ENCODE measurements at places on chromosomes 3 and 15.
A peak's percentile ranks its signal among the peaks of the same experiment; 100 is the strongest.

- DNase-seq: no peak
Observed at GRCh38 chr15:72338617-72339321, 18.8 kb upstream of the CELF6 start.

DNA sequence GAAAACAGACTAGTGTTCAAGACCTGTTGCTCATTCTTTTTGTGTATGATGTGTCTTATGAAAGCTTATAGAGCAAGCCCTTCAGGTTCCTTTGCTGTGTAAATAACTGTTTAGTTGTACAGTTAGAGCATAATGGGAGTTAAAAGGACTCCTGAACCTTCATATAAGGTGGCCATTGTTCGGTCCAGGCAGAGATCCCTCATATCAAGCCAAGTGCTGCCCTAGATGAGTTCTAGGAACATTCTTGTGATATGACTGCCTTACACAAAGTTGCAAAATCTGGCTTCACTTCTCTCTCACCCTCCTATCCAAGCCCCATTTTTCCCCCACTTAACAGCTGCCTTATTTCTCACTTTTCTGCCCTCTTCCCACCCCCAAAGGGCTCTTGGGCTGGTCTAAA is 26.9 kb downstream of the GYG1 start:
- DNase-seq: no peak

DNA sequence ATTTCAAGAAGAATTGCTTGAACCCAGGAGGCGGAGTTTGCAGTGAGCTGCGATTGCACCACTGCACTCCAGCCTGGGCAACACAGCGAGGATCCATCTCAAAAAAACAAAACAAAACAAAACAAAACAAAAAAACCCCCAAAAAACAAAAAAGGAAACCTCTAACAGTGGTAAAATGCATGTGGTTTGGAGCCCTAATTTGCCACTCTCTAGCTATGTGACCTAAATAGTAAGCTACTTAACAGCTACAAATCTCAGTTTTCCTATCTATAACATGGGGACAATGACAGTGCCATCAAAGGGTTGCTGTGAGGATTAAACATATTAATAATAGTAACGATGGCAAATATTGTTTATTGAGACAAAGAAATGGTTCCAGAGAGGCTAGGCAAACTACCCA is 119.4 kb upstream of the LMOD3 start:
- DNase-seq: no peak

GRCh38 chr15:75307778-75308390 is 25.2 kb downstream of the GOLGA6D start:
- peak; percentile 37 for DNase-seq

DNA sequence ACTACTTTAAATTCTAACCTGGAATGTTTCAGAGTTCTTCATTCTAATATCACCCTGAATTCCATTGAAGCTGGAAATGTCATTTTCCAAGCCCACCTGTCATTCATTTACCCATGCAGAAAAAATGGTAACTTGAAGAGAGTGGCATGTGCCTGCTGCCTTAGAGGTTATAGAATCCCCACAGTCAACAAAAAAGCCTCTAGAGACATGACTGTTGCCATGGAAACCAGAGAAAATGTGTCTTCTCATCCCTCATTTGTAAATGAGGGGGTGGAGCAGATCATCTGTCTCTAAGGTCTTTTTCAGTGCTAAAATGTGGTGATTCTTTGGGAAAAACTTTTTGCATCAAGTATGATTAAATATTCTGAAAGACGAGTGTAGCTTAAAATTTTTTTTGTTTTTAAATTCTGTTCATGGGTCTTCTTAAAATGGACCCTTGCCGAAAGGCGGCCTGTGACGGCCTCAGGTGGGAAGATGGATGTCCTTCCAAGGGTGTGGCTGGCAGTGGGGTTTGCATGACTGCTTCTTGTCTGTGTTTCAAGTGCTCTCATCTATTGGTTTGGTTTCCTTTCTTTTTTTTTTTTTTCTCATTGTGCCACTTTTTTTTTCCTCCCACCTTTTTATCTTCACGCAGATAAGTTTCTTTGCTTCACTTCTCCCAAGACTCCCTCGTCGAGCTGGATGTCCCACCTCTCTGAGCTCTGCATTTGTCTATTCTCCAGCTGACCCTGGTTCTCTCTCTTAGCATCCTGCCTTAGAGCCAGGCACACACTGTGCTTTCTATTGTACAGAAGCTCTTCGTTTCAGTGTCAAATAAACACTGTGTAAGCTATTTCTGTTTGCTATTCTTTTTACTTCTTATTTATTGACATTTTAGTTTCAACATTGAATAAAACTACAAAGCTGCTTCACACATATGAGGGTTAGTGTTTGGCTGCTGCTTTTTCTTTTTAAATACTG is 23.0 kb downstream of the TPM1 start:
- no peak for DNase-seq

GRCh38 chr3:29144807-29145206 is 136.1 kb upstream of the RBMS3 start:
- peak; percentile 3 for DNase-seq

DNA sequence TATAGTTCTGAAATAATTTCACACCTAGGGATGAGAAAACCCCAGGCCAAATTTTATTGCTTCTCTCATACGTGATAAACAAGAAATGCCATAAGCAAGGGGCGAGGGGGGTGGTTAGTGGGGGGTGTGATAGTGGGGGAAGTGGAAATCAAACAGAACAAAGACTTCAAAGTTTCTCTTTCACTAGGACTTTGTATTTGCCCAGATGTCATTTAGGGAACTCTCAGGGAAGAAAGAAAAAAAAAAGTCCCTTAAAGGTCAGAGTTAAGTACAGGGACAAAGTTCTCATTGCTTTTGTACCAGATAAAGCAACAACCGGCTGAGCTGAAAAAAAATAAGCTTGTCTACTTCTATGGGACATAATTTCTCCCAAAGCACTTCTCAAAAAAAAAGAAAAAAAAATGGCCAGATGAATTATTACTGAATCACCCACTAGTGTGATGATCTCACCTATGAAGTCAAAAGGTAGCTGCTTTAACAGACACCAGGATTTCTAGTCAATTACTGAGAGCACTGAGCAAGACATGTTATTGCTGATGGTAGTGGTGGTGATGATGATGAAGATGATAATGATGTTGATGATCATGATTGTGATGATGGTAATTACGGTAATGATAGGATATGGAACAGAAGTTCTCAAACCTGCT is 56.2 kb downstream of the FHIT start:
- no peak for DNase-seq

- no peak for DNase-seq
Observed at GRCh38 chr15:60563539-60564404, 84.8 kb upstream of the ICE2 start.

DNA sequence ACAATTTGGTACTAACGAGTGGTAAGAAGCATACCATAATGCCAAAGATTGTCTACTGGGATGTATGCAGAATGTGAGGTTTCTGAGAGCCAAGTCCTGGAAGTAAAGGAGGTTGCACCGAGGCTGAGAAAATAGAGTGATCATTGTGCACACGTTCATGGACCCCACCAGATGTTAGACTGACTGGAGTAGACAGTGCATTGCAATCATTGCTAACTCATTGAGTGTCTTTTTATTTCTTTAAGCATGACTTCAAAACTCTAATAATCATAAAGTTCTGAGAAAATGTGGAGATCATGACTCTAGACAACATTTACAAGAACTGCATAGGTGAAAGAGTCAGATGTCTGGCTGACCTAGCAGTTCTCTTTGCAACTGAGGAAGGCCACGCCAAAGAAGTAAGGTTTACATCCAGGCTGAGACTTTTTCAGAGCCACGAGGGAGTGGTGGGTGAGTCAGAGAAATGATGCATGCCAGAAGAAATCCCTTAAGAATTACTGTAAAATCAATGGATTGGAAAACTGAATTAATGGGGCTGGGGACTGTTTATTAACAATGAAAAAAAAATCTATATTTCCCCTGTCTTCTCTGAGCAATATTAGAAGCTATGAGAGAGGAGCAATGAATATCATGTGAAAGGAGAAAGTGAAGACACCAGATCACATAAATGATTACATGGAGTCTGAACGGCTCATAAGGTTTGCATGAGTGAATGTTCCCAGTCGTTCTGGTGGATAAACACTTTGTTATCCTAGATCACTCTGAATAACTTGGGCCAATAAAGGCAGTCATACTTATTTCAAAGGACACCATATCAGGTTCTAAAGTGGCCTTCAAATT is 76.0 kb upstream of the SLC25A26 start:
- DNase-seq: no peak

GRCh38 chr3:184361932-184362667 is 590 bp downstream of the POLR2H start:
- DNase-seq: peak; percentile 72

DNA sequence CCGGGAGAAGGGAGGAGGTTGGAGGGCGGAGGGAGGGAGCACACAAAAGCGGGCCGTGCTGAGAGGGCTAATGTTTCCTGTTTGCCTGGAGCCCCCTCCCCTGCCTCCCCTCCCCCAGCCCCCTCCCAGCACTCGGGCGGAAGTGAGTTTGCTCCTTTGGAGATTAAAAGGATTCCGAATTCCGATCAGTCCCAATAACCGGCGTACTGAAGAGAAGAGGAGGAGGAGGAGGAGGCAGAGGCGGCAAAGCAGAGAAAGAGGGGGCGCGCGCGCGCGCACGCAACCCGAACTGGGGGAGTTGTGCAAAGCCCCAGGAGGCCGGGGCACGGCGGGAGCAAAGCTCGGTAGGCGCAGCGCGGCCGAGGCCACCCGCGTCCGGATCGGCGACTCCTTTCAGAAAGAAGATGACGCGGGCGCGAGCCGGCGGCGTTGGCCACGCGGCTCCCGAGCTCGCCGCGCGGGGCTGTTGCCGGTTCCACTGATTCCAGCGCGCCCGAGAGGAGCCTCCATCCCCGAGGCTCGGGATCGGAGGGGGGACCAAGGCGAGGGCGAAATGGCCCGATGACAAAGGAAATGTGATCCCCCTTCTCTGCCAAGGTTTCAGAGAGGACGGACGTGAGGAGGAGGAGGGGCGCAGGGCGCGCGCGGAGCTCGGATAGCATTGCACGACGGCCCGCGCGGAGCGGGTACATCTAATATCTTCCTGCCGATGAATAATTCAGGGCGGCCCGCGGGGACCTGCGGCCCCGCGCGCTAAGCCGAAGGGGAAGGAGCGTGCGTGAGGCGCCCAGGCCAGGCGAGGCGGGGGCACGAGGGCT is 1.1 kb upstream of the TRIM71 start:
- peak; percentile 56 for DNase-seq

- no peak for DNase-seq
Observed at GRCh38 chr3:41462103-41462691, 262.9 kb downstream of the CTNNB1 start.

- no peak for DNase-seq
Observed at GRCh38 chr3:84318273-84318809, 640.4 kb upstream of the CADM2 start.

- peak; percentile 70 for DNase-seq
Observed at GRCh38 chr3:197547306-197548011, 8.3 kb downstream of the BDH1 start.

- DNase-seq: no peak
Observed at GRCh38 chr3:90010341-90010740, 902.9 kb downstream of the EPHA3 start.

DNA sequence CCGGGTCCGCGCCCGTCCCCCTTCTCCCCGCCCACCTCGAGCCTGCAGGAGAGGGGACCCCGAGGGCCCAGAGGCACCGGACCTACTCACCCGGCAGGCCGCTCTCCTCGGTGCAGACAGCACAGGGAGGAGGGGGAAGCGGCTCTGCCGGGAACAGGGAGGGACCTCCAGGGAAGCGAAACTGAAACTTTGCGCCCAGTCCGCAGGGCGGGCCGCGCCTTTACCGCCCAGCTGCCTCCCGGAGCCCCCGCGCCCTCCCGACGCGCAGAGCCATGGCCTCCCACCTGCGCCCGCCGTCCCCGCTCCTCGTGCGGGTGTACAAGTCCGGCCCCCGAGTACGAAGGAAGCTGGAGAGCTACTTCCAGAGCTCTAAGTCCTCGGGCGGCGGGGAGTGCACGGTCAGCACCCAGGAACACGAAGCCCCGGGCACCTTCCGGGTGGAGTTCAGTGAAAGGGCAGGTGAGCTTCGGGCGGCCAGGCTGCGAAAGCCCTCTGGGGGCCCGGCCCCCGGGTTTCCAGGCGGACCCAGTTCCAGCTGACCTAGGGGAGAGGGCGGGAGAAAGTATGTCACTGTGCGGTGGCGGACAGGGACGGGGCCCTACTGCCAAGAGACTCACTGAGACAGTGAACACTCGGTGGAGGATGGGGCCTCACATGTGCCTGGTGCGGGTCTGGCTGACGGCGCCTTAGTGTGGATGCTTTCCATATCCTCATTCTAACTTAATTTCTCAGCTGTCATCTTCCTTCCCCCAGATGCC is at the start of the genes DTX3L and PARP9:
TSS of gene DTX3L (plus strand) at position 184 of the 758 bp plus-strand sequence. CDS start at position 273, 89 bp downstream.
TSS of gene PARP9 (minus strand) at position 146 of the 758 bp plus-strand sequence. CDS start 4,680 bp downstream, outside the sequence.
- DNase-seq: peak; percentile 9

GRCh38 chr15:64634576-64635498 is 140.6 kb downstream of the RBPMS2 start:
- no peak for DNase-seq

DNA sequence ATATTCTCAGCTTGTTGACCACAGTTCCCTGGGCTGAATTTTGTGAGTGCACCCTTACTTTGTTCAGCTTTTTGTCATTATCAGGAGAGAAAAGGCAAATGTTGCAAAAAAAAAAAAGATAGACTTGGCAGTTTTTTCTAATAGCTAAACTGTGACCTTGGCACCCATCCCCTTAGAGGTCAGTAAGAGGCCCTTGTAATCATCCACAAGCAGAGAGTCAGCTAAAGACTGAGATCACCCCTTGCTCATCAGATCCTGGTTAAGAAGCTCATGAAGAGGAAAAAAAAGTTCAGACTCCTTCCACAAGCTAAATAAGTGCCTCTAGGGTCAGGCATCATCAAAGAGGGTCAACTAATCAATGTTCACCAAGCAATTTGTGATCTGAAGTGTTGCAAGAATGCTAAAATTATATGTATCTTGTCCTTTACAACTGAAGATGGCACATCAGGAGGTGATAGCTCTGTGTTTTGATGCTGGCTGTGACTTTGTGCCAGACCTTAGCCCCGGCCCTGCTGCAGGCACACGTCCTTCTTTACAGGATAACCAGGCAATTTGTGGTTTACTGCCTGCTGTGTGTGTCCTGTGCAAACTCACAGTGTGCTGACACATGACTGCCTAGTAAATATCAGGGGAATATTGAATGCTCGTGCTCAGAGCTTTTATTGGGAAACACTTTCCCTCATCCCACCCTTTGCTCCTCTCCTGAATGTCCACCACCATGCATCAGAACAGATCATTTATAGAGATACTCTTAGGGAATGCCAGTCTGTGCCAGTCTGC is 262.9 kb downstream of the IL5RA start:
- no peak for DNase-seq

DNA sequence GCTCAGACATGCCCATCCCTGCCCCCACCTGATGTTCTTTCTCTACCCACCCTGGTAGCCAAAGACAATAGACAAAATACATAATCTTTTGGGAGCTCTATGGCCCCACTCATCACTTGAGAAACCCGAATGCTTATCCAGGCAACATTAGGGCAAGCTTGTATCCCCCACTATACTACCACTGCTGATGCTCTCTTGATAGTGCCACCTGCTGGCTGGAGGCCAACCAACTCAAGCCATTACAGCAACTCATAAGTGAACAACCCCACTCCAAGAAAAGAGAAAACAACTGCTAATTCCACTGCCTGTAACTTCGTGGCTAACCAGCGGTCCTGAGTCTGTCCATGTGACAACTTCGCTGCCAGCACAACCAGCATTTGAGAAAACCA is 342.5 kb upstream of the TGFBR2 start:
- DNase-seq: no peak

GRCh38 chr3:171183042-171183441 is 156.5 kb upstream of the SLC2A2 start:
- no peak for DNase-seq

Data from cerebellar cortex (tissue), 1 donor.